ENCODE measurements at places on chromosomes 4 and X.
A peak's percentile ranks its signal among the peaks of the same experiment; 100 is the strongest.

GRCh38 chrX:19625612-19626011, 110.3 kb upstream of the MAP3K15 start:
- no peak for DNase-seq

DNA sequence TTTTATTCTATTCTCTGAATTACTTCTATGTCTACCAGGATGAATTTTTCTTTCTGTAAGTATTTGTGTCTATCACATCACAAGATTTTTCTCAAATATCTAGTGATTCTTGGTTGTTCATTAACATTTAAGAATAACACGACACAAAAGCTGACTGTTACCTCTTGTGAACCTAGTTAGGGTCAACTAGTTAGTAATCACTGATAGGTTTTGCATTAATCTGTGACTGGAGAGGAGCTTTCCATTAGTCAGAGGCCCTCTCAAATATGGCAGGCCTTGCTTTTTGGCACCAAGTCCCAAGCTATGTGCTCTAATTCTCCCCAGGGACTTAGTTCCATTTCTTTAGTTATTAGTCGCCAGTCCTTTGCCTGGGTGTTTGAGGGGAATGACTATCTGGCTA, 259.2 kb downstream of the CFAP299 start:
- no peak for DNase-seq

DNA sequence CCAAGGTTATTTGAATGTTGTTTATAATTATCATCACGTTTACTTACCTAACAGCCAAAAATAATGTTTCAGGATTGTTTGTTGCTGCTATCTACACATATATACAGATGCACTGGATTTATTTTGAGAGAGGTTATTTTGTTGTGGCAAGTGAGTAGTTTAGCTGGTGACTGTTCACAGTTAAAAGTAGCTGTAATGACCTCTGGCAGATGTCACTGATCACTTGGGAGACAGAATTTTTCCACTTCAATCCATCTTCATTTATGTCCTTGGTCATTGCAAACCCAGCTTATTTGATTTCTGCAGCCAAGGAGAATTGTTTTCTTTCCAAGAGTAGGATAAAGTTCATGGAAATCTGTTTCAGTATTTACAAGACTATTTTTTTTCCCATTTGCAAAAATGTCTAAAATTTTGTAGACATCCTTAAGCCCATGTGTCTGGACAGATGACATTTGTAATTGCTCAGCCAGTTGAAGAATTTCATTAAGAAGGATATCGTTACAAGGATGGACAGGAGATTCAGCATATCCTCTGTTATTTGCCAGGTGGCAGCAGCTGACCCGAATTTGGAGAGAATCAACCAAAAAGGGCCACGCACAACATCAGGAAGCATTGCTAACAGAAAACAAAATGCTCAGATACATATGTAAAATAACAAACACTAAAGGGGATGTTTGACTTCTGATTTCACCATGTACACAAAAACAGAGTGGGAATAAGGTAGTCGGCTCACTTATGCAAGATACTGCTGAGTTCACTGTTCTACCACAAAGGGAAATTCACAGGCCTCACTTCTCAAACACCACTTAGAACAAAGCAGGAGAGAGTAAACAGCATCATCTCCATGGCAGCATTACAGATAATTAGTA, 64.5 kb downstream of the GPRIN3 start:
- no peak for DNase-seq

DNA sequence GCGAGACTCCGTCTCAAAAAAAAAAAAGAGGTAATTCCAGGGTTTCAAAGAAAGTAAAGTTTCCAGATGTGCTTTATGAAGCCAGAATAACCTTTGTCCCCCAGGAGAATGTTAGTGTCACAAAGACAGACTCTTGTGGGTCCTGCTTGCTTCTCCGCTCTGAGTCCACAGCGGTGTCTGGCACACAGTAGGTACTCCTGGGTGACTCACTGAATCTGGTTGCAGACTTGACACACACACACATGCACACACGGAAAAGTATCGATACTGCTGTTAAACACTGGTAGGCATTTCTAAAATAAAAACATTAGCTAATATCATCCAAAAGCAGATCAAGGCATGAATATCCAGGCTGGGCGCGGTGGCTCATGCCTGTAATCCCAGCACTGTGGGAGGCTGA, 22.9 kb downstream of the TMEM187 start:
- no peak for DNase-seq

- DNase-seq = no peak
Observed at GRCh38 chrX:40864972-40865371, 129.6 kb upstream of the MED14 start.

DNA sequence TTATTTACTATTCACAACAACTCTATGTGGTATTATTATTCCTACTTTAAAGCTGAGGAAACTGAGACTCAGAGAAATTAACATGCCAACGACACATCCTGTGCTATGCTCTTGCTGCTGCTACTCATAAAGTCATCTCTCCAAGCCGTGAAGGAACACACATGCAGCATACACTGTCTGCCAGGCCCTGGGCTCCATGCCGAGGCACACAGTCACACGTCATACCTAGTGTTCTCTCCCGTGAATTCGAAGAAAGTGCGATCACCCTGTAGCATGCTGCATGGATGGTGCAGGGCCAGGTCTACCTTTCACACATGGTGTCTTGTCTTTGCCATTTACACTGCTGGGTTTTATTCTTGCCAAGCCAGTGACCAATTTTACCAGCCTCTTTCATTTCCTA, 34.1 kb downstream of the TBC1D1 start:
- DNase-seq = no peak

GRCh38 chr4:123093236-123093635, 170.8 kb upstream of the NUDT6 start:
- no peak for DNase-seq

GRCh38 chrX:98480606-98481005, 1596.9 kb downstream of the RPA4 start:
- DNase-seq = no peak

- DNase-seq = no peak
Observed at GRCh38 chr4:18227880-18228279, 206.3 kb upstream of the LCORL start.

DNA sequence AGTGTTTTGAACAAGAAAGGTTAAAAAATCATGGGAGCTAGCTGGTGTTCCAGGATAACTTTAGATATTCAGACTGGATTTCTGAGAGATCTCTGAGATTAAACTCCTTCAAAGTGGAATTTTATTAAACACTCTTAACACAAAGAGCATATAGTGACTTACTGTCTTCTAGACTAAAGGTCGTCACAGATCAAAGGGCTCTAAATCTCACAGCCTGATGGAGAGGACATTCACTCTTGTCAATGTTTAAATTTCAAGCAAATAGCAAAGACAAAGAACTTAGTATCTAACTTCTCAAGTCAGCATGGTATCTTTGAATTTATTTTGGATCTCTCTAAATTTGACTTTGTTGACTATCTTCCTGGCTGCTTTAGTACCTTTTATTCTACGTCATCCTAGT, 53.7 kb upstream of the NUDT6 start:
- no peak for DNase-seq

DNA sequence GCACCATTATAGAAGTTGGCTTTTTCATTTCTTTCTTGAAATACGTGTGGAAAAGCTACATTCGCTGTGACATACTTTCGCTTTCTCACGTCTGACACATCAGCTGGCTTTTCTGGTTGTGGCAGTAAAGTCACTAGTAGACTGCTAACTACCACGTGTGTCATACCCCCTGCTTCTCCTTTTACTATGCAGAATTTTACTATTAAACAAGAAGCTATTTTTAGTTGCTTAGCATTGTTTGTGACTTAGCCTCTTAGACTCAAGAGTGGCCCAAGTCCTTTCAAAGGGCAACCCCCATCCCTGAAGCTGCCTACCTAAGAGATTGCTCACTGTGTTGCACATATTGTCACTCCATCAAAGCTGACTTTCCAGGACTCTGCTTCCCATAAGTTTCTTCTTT, 2.1 kb upstream of the IL2 start:
- no peak for DNase-seq

DNA sequence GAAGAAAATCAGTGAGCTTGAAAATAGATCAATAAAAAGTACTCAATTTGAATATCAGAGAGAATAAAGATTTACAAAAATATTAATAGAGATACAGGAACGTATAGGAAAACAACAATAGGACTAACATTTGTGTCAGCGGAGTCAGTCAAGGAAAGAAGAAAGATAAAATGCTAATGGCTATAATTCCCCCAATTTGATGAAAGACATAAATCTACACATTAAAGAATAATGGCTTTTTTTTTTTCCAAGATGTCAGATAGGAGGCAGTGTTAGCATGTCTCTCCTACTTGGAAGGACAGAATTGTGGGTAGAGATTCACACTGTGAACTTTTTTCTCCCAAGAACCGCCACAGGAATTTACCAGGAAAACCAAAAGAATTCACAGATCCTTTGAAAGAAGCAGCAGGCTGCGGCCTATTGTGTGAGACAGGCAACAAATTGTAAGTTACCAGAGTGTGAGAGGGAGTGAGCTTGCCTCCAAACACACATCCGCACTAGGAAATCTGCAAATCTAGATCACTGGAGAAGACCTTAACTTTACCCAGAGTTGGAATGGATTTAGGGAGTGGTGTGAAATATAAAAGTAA, 249.9 kb downstream of the PRDM5 start:
- DNase-seq = peak; percentile 22

DNA sequence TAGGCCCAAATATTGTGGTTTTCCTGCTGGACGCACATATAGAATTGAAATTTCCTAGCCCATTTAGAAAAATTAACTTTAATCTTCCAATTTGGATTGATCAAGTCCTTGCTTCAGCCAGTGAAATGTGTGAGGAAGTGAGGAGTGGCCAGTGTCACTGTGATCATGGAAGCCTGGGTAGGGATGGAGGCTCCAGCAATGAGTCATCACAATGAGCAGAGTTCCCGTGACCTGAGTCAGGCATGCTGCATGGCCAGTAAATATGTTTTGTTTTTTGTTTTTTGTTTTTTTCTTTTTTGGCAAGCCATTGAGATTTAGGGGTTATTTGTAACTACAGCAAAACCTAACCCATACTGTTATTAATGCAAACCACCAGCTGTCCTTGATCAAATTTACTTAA, 52.1 kb downstream of the IDS start:
- DNase-seq = peak; percentile 69

DNA sequence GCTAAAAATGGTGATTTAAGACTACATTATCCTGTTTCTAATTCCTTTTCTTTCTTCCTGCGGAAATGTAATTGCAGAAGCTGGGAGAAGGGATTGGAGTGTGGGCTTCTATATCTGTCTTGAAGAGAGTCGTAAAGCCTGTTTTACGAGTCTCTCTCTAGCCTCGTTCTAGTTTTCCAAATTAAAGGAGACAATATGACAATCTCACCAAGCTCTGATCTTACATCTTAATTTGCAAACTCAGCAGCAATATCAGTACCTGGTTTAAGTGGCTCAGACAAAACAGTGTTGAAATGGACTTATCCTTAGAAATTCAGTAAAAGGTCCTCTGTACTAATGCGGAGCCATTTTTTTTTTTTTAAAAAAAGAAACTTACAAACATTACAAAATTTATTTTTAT, 349.5 kb upstream of the HAND2 start:
- DNase-seq = no peak

DNA sequence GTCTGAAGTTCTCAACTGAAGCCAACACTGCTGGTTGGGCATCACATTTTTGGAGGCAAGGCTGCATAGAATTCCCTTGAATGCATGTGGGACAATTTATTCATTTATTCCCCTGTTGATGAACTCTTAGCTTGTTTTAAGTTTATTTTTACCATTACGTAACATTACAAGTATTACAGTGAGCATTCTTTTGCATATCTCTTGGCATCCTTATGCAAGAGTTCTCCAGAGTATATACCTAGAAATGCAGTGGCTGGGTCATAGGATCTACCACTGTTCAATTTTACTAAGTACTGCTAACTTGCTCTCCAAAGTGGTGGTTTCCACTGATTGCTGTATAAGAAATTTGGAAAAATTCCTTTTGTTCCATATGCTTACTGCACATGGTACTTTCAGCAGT, 66.5 kb downstream of the UCHL1 start:
- DNase-seq = no peak

- no peak for DNase-seq
Observed at GRCh38 chr4:150316332-150317205, 238.3 kb downstream of the DCLK2 start.

DNA sequence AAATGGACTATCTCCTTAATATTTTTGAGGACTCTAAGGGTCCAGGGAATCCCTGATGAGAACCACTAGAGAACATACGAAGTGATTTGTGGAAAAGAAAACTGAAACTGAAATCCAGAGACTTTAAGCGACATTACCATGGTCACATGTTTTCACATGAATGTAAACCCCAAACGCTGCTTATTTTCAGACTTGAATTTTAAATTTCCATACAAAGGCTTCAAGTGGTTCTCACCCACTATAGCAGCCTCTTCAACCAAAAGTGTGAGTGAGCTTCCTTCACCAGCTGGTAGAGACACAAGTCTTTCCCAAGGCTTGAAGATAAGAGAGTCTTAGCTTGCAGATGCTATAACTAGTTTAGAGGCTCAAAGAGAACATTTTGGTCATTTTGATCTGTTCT, 232.7 kb downstream of the MGST2 start:
- DNase-seq = no peak

- DNase-seq = no peak
Observed at GRCh38 chrX:119778829-119779228, 12.6 kb downstream of the RPL39 start.

DNA sequence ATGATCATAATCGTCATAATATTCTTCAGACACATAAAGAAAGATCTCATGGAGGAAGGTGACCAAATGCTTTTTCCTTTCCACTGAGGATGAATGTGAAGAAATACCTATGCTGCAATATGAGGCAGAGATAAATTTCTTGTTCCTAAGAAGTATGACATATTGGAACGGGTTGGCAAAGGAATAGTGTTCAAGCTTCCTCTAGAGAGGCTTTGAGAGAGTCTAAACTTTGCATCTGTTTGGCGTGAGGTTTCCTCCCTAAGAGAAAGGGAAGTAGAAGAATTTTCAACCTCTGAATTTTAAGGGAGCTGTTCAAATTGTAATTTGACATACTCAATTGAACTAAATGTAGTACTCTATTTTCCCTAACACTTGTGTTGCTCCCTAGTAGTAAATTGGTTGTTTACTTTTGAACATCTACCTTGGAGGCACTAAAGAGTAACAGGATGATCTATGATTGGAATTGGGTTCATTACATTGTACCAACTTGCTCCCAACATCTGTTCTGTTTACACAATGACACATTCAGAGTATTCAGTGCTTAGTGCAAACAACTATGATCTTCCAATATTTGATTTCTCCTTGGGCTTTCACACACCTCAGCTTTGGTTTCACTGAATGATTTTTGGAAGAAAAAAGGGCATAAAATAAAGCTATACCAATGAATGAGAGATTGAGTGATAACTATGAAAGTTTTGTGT, 122.0 kb downstream of the CORIN start:
- DNase-seq = no peak
